ENCODE measurements at places on chromosomes 6 and 20. TPM values are rescaled to one million over a fixed set of nuclear protein-coding genes. Genes with fewer than 3 reads are reported as not detected.
A peak's percentile ranks its signal among the peaks of the same experiment; 100 is the strongest.

The ECT2L gene
- total RNA-seq, result not detected

DNA sequence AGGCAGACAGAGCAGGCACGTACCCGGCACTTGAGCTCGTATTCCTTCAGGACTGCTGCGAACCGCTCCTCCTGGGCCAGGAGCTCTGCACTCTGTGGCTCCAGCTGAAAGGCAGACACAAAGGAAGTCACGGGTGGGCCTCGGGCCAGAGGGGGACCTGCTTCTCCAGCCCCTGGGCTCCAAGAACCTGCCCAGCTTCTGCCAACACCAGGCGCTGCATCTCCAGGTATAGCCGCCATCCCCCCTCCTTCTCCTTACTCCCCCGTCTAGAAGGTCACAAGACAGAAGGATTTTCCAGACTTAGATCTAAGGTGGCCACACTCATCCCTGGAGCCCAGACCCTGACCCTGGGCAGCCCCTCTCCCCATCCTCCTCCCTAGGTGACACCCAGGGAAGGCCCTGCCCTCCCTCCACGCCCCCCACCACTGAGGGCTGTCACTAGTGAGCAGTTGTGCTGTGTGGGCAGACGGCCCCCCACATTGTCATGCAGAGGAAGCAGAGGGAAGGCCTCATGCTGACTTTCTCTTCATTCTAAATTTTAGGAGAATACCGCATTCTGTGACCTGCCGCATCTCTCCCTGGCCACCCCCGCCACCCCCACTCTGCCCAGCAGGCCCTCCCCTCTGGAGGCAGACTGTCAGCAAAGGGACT lies 81.9 kb downstream of the GINS1 start:
- DNase-seq, result no peak

DNA sequence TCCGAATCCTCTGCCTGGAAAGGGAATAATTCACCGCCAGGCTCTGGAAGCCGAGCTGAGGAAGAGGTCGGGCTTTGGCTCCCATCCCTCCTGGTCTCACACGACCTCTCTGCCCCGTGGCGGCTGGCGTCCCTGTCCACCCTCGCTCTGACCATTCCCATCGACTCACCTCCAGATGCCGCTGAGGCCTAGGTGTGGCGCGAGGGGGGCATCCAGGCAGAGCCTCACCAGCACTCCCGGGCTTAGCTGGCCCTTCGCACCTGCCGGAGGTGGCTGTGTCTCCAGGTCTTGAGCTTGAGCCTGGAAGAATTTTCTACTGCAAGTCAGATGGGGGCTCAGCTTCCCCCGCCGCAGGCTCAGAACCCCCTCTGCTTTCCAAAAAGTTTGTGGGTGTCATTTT lies 28.5 kb upstream of the SMOC2 start:
- DNase-seq, result no peak

The KIAA1755 gene
- 2.1 TPM for total RNA-seq

The GABRR1 gene
- total RNA-seq, result not detected

The KIAA0408 gene
- 3.6 TPM for total RNA-seq

- DNase-seq, result peak; percentile 96
Measured at GRCh38 chr6:142802124-142802523, 142.9 kb downstream of the HIVEP2 start.

GRCh38 chr6:15340775-15341174 lies 94.9 kb downstream of the JARID2 start:
- DNase-seq, result no peak

DNA sequence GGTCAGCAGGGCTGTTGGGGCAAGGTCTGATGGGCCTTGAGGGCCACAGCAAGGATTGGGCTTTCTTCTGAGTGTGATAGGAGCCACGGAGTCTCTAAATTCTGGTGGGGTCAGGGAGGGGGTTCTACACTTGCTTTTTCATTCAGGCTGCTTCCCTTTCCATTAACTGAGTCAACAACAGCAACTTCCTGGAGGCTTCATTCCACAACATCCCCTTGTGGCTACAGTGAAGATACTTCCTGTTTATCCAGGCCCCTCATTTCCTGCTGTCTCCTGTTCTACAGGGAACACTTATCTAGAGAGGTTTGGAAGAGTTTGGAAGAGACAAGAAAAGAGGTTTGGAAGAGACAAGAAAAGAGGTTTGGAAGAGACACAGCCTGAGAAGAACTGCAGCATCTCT lies 144.8 kb upstream of the ENPP5 start:
- no peak for DNase-seq

- DNase-seq, result no peak
Measured at GRCh38 chr20:20519269-20519668, 151.4 kb downstream of the INSM1 start.

All from kidney epithelial cell (primary cell).